Activated CD4-positive, alpha-beta T cell treated with anti-CD3 and anti-CD28 coated beads for 36 hours (primary cell): ENCODE measurements at places on chromosomes 7 and 10.
A peak's percentile ranks its signal among the peaks of the same experiment; 100 is the strongest.

DNA sequence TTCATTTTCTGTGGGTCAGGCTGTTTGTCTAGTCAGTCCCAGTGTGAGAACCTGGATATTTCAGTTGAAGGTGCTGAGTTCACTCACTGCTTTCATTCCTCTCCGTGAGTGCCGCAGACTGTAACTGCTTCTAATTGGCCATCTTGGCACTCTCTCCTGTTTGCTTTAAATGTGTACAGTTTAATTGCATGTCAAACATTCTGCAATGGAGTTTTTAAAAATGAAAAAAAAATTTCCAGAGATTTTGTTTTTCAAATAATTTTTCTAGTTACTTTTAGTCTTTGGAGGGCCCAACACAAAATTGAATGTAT, 87.8 kb downstream of the CCSER2 start:
- DNase-seq, result no peak

DNA sequence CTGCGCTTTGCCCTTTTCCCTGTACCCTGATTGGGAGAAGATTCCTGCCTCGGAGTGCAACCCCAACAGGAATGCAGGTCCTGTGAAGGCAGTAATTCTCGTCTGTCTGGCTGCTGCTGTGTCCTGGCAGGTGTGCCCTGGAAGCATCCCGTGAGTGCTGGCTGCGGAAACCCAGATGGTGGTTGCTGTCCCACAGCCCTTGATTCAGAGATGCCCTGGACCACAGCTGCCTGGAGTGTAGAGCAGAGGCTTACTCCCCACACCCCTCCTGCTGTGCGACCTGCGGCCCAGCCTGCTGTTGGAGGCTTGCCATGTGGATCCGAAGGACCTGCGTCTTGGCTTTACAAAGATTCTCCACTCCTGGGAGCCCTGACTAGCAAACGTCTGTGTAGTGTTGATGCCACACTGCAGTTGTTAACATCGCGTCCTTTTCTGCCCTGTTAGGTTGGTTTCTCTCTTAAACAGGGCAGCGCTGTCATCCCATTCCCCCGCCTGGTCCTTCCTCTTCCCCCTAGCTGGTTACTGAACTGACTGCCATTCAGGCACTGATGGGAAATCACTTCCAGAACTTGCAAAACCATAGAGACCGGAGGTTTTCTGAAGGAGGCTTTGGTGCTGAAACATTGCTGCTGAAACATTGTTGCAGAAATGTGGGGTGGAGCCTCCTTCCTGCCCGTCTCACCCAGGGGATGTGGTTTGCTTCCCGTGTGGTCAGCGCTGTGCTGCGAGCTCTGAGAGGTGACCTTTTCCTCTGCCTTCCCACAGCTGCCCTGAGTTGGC, 53.3 kb downstream of the DNAJB6 start:
- DNase-seq, result peak; percentile 43

DNA sequence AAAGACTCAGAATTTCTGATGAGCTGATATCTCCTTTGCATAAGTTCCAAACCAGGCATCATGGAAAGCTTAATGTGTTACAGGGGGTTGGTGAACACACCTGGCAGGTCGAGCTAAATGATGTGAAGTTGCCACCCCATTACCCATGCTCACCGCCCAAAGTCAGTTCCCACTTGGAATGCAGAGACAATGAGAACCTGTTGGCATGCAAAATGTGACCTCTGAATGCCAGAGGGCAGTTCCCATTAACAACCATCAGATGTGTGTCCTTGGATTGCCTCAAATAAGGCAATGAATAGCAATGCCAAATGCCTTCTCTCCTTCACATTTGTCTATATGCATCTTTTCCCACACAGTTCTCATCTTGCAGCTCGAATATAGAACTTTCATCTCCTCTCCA, 190.7 kb downstream of the CDCA7L start:
- no peak for DNase-seq

DNA sequence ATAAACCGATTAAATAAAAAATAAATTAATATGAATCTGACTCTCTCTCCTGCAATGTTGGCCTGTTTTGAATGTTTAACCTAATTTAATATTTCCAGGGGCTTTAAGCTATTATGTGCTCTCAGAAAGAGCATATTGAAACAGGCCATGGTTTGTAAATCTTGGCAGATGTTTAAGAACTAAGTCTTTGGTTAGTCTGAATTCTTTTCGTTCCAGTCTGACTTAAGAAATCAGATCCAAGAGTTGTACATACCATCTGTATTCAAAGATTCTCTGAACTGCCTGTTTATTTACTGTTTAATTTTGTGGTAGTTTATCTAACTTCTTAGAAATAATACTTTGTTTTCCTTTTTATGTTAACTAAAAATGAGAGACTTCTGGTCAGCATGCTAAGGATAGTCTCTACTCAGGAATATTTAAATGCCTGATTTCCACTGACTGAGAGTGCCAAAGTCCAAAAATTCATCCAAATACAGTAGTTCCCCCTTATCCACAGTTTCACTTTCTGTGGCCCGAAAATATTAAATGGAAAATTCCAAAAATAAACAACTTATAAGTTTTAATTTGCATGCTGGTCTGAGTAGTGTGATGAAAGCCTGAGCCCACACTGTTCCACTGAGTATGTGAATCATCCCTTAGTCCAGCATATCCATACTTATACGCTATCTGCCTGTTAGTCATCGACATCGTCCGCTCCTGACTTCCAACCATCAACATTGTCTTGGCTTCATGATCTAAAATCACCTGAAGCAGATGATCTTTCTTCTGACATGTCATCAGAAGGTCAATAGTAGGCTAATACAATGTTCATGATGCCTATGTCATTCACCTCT, 238.1 kb upstream of the CSTF2T start:
- DNase-seq, result no peak

DNA sequence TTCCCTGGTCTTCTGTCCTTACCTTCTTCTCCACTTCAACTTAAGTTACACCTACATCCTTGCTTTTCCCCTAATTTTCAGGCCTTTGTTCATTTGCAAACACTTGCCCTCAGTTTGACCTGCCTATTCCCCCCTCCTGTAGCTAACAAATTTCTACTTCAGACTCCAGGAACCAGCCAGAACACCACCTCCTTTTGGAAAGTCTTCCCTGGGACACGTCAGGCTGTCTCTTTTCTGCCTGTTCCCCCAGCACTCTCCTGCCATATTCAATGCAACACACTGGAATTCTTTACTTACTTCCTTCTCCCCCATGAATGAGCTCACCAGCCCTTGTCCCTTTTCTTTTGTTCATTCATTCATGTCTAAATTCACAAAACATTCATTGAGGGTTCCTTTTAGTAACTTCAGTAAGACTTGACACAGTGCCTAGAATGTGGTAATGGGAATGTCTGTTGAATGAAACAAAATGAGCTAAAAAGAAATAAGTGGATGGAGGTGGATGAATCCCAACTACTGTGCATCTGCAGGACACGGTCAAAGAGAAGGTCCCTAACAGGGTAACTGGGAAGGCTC, 478.0 kb downstream of the KCNMA1 start:
- no peak for DNase-seq

DNA sequence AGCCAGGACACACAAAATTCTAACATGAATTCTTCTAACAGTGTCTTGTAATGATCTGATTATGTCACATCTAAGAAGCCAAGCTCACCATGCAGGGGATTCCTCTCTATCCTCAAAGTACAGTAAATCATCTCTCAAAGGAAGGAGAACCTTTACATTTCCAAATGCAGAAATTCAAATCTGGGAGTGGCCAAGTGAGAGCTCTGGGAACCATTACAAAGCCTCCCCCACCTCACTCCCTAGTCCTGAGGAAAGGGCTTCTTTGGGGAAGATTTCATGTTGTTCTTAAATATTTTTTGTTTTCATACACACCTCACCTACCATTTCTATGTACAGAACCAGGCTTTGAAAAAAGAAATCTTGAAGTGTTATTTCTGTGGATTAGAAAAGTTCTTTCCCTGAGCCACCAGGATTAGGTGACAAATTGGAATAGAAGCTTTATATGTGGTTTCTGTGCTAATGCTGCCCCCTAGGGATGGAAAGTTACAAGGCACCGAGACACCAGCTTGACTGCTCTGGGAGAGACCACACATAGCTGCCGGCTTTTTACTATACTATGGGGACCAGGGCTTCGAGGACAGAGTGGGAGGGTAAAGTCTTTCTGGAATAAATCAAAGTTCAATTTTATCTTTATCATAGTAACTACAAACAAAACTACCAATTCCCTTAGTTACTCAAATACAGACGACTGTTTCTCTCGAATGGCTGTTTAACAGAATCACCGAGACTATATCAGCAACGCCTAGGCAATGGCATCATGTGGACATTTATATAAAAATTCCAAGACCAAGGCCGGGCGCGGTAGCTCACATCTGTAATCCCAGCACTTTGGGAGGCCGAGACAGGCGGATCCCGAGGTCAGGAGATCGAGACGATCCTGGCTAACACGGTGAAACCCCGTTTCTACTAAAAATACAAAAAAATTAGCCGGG, 116.1 kb downstream of the RNF216 start:
- DNase-seq, result peak; percentile 74

GRCh38 chr10:117239721-117240620, 943 bp upstream of the SLC18A2 start:
- no peak for DNase-seq

- peak; percentile 85 for DNase-seq
These were observed at the start of gene MLXIPL for GRCh38 chr7:73623798-73624668. MLXIPL (minus strand) TSS chr7:73624522; CDS start chr7:73624492, 30 bp downstream.

GRCh38 chr7:121824276-121824675, 48.7 kb upstream of the PTPRZ1 start:
- DNase-seq, result no peak

DNA sequence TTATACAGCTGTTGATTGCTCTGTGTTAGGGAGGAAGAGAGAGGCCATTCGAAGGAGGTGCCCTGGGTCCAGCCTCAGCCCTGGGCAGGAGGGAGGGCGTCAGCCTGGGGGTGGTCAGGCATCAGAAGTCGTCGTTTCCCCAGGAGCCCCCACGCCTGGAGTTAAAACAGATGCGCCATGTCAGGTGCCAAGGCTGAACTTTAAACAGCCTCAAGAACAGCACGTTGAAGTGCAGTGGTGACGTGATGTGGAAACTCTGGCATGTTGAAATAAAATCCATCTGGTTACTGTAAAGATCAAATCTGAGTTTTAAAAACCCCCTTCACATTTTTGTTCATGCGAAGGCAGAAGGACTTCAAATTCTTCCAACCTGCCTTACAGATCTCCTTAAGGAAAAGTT, 128.4 kb upstream of the PPP2R2D start:
- no peak for DNase-seq

GRCh38 chr7:55588976-55589604, 16.8 kb upstream of the VOPP1 start:
- DNase-seq, result no peak

GRCh38 chr10:77173615-77174461, 463.8 kb downstream of the KCNMA1 start:
- peak; percentile 82 for DNase-seq

- no peak for DNase-seq
These were observed 69.4 kb downstream of the NOC3L start for GRCh38 chr10:94293354-94293753.

DNA sequence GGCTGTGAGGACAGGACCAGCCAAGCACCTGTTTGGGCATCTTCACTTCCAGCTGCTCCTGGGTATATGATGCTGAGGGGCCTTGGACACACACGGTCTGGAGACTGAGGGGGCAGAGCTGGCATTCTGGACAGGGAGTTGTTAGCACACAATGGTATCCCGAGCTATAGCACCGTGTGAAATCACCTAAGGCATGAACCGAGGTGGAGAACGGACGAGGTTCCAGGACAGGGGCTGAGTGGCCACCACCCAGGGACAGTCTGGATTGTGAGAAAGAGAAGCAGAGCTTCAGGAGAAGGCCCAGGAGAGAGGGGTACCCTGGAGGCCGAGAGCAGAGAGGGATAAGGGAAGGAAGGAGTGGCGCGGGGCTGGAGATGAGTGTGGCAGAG, 571.8 kb downstream of the TCERG1L start:
- no peak for DNase-seq

GRCh38 chr10:5325076-5325475, 39.7 kb upstream of the UCN3 start:
- DNase-seq, result no peak

GRCh38 chr7:45192621-45193041, 35.0 kb downstream of the RAMP3 start:
- DNase-seq, result no peak

DNA sequence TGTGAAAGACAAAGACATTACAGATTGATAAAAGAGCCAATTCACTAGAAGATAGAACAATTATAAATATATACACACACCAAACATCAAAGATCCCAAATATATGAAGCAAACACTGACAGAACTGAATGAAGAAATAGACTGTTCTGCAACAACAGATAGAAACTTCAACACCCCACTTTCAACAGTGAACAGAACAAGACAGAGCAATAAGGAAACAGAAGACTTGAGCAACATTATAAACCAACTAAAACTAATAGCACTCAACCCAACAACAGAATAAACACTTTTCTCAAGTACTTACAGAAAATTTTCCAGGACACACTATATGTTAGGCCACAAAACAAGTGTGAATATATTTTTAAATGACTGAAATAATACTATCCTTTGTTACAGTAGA, 10.9 kb downstream of the CDCA7L start:
- no peak for DNase-seq

DNA sequence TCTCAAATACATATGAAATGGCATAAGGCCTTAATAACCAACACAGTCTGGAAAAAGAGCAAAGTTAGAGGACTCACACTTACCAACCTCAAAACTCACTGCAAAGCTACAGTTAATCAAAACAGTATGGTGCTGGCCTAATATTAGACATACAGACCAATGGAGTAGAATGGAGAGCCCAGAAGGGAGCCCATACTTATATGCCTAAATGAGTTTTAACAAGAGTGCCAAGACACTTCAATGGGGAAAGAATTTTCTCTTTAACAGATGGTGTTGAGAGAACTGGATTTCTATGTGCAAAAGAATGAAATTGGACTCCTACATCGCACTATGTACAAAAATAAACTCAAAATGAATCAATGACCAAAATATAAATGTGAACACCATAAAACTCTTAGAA, 522.6 kb downstream of the AUTS2 start:
- DNase-seq, result no peak

GRCh38 chr10:73338801-73339368, 19.8 kb downstream of the CFAP70 start:
- DNase-seq, result no peak

DNA sequence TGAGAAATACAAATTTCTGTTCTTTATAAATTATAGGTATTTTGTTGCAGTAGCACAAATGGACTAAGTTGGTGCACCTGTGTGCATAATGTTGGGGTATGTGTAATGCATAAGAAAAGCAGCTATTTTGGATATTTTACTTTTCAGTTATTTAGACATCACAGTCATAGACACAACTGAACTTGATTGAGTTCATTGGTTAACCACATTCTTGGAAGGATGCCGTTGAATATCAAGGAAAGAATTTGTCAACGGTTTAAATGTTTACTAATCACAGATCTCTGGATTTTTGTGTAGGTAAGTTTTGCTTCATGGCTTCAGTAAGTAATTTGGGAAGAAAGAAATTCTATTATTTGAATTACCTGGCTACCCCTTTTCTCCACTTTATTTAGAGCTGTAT, 4.1 kb downstream of the OTUD1 start:
- DNase-seq, result no peak

DNA sequence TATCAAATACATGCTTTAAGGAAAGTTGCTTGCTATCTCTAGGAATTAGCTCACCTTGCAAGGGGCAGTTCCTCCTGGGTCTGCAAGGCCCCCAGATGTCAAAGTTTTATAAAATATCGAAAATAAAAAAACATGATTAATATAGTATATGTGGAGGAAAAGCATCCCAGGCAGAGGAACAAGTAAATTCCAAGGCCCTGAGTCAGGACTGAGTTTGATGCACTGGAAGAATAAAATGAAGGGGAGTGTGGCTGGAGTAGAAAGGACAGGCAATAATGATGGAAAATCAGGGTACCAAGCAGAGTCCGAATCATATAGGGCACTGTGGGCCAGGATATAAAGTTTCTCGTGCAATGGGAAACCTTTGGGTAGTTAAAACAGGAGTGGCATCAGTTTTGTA, 112.4 kb upstream of the EEPD1 start:
- no peak for DNase-seq
